ENCODE measurements at places on chromosomes 7 and 10.

- no peak for DNase-seq
These were observed 198.6 kb downstream of the TMEM178B start for GRCh38 chr7:141272417-141272816.

GRCh38 chr10:52762088-52762487 lies 10.5 kb downstream of the MBL2 start:
- DNase-seq = no peak

DNA sequence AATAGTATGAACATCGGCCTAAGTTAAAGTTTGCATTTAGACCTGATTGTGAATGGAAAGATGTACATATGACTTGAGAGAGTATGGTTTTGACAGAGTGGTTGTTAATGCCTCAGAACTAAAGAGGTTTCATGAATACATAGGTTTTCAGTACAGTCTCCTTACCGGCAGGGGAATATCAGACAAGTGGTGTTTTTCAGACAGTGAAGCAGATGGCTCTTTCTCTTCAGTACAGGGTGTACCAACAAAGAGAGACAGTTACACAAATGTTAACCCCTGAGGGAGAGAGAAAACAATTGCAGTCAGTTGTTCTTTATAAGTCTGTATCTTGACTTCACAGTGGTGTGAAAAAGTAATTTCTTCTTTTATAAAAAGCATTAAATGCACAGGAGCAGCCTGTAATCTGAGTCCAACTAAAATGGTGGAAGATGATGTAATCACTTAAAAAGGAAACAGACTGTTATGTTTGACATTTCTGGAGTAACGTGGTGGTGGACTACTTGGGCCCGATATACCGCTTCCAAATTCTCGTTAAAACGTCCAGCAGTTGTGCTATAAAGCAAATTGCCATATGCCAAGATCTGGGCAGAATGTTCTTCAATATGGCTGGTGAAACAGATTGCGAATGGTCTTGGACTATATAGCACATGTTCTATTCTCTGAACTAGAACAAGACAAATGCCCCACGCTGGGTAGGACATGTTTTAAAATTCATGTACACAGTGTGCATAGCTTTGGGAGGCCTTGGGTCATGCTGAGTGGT lies 69.2 kb downstream of the SDK1 start:
- DNase-seq = no peak

GRCh38 chr7:64849250-64849923 lies 53.7 kb upstream of the ZNF273 start:
- DNase-seq = peak; percentile 88

- DNase-seq = peak; percentile 10
These were observed at the start of gene SCIN for GRCh38 chr7:12570534-12571461. Gene SCIN, plus strand, starts transcription at chr7:12570720. Its CDS starts 67 bp downstream, at chr7:12570787.

- DNase-seq = no peak
These were observed 92.8 kb upstream of the FEZF1 start for GRCh38 chr7:122397381-122397780.

DNA sequence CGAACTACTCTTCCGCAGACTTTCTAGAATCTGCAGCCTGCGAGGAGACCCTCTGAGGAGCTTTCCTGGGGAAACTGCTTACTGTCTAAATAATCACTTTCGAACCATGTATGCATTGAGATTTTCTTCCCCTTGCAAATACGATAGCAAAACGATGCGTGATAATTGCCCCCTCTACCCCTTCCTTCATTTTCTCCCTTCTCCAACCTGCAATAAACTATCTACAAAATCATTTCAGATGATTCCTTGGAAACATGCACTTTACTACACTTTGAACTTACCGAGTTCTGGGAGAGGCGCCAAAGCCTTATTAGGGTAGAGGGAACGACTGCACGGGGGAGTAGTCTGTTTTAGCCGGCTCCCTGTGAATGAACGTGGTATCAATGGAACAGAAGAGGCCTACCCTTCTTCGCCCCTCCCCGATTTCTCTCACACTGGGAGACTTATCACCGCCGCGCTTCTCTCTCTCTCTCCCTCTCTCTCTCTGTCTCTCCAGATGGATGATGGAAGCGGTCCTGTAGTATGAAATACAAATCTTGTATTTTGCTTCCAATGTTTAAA lies at the start of gene FGFBP3:
TSS of gene FGFBP3 (minus strand) at position 370 of the 561 bp plus-strand sequence. CDS start 517 bp downstream, outside the sequence.
- DNase-seq = peak; percentile 44

DNA sequence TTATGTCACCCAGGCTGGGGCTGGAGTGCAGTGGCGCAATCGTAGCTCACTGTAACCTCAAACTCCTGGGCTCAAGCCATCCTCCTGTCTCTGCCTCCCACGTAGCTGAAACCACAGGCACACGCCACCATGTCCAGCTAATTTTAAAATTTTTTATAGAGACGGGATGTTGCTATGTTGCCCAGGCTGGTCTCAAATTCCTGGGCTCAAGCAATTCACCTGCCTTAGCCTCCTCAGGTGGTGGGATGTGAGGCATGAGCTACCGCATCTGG lies 123.2 kb upstream of the PARD3 start:
- DNase-seq = peak; percentile 74

DNA sequence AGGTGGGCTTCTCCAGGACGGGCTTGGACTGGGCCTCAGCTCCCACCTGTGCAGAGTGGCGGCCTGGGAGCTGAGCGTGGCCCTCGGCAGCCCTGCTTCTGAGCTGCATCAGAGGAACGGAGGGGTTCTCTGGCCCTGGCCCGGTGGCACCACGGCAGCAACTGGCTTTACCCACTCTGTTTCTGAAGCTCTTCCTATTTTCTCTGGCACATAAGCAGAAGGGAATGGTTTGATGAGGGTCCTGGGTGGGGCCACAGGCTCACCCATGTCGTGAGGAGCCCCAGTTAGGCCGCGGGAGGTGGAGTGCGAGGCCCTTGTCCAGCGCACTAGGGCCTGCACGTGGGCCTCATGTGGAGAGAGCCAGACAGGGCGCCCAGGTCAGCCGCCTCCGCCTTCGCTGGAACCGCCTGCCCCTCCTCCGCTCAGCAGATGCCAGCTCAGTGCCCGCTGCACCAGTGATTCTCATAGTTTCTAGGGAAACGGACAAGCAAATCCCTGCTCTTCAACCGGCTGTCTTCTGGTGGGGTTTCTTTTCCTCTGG lies 284.0 kb downstream of the CELF2 start:
- no peak for DNase-seq

DNA sequence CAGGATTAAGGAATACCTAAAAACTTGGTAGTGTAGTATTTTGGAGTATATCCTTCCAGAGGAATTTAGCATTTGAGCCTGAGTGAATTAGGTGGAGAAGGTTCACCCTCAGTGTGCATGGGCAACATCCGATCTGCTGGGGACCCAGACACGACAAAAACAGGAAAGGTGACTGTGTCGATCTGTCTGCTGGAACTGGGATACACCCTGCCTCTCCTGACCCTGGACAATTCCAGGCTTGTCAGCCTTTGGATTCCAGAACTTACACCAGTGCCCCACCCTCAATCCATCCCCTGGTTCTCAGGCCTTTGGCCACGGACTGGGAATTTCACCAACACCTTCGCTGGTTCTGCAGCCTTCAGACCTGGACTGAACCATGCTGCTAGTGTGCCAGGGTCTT lies 41.9 kb downstream of the PTPRE start:
- no peak for DNase-seq

- no peak for DNase-seq
These were observed 16.2 kb downstream of the CCNY start for GRCh38 chr10:35352512-35352911.

Data from fibroblast of mammary gland (primary cell).